Hindlimb muscle (tissue), 1 donor: ENCODE measurements at places on chromosomes 1 and 21. TPM values are rescaled to one million over a fixed set of nuclear protein-coding genes. Genes with fewer than 3 reads are reported as not detected.

Gene CHI3L1
- 1.7 TPM for polyA plus RNA-seq

Gene PRMT6
- 17.3 TPM for polyA plus RNA-seq

Gene RIPPLY3
- polyA plus RNA-seq, result 0.17 TPM

Gene FCMR
- 1.5 TPM for polyA plus RNA-seq

Gene KRTAP11-1
- not detected for polyA plus RNA-seq

Gene SFN
- 1.1 TPM for polyA plus RNA-seq

Gene TTC39A
- polyA plus RNA-seq, result 5.0 TPM

Gene GPR37L1
- polyA plus RNA-seq, result 0.04 TPM

Gene OR10Z1
- polyA plus RNA-seq, result 0.10 TPM
